Fibroblast of skin of abdomen (primary cell): ENCODE measurements at places on chromosomes 5 and 9.

- no peak for DNase-seq
Observed at GRCh38 chr5:172004824-172005237, 1.6 kb downstream of the FBXW11 start.

GRCh38 chr5:141351591-141351990 lies 1.7 kb downstream of the PCDHGB1 start:
- no peak for DNase-seq

DNA sequence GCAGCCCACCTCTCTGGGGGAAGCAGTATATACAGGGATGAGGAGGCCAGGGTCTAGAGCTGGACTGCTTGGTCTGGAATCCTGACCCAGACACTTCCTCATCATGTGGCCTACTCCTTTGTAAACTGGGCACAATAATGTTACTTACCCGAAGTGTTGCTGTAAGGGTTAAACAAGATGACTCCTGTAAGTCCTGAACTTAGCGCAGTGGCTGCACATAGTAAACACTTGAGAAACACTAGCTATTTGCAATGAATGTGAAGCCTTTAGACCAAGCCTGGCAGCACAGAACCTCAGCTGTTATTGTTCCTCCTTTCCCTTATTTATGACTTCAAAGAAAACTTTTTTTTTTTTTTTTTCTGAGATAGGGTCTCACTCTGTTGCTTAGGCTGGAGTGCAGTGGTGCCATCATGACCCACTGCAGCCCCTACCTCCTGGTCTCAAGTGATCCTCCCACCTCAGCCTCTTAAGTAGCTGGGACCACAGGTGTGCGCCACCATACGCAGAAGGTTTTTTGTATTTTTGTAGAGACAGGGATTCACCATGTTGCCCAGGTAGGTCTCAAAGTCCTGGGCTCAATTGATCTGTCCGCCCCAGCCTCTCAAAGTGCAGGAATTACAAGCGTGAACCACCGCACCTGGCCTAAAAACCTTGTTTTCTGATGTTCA lies 96.2 kb upstream of the IL6ST start:
- no peak for DNase-seq

DNA sequence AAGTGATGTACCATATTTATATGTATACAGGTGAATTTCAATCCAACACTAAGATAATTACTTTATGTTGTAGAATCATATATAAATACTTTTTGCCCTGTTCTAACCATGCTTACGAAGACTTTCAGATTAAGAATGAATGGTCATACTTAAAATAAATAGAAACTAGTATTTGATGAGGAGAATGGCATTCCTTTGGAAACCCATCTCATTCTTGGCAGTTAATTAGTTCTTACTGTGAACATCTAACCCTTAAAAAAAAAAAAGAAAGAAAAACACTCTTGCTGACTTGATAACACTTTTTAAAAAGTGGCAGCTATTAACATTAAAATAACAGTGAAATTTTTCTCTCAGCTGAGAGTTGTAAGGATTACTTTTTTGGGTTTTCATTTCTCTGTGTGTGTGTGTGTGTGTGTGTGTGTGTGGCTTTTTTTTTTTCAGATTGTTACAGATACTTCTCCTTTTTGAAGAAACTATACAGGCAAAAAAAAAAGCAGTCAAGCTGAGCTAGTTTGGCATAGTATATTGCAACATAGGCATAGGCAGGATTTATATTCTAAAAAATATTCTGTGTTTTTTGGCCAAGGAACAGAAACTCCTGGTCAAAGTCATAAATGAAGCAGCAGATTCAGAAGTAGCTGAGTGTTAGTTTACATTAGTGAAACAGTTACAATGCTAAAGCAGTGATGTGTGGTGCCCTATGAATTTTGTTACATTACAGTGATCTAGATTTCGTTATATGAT lies 163.5 kb downstream of the CD180 start:
- peak; percentile 52 for DNase-seq

- no peak for DNase-seq
Observed at GRCh38 chr9:133540698-133541025, 6.2 kb downstream of the ADAMTSL2 start.

- DNase-seq = no peak
Observed at GRCh38 chr5:55219770-55220169, 7.3 kb downstream of the MCIDAS start.

DNA sequence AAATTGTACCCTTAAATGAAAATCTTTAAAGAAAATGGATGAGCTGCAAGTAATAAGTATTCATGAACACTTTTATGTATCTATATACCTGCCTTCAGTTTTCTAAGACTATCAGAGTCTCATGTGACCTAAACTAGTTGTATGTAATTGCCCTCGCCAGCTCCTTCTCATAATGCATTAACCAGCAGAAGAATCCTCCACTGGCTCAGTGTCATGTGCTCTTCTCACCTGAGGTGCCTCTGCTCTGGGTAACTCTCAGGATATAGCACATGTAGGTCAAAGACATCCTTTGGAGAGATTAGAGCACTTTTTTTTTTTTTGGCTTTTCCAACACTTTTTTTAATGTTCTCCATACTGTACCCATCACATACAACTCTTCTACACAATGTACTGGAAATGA lies 183.7 kb upstream of the GNA14 start:
- no peak for DNase-seq

- no peak for DNase-seq
Observed at GRCh38 chr9:100445903-100446549, 19.1 kb downstream of the MSANTD3 start.
